ENCODE measurements at places on chromosomes 1 and 21. TPM values are rescaled to one million over a fixed set of nuclear protein-coding genes. Genes with fewer than 3 reads are reported as not detected.

GRCh38 chr1:221093903-221094791, 214.9 kb downstream of the HLX start:
- no peak for DNase-seq

EPHB2 gene
- total RNA-seq: 72.8 TPM

DNA sequence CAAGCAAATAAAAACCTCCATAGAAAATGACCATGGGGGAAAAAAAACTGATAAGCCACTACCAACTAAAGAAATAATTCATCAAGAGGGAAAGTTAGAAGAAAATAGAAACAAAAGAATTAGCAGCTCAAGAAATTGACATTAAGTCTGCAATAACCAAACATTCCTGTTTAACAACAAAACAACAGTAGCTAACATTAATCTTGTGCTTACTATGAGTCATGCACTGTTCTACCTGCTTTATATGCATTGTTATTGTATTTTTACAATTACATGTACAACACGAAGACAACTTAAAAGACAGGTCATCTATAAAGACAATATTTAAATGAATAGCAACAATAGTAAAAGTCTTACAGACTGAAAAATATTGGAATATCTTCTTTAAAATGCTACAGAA, 34.4 kb upstream of the LRRC7 start:
- no peak for DNase-seq

RBM11 gene
- 1.4 TPM for total RNA-seq

DNA sequence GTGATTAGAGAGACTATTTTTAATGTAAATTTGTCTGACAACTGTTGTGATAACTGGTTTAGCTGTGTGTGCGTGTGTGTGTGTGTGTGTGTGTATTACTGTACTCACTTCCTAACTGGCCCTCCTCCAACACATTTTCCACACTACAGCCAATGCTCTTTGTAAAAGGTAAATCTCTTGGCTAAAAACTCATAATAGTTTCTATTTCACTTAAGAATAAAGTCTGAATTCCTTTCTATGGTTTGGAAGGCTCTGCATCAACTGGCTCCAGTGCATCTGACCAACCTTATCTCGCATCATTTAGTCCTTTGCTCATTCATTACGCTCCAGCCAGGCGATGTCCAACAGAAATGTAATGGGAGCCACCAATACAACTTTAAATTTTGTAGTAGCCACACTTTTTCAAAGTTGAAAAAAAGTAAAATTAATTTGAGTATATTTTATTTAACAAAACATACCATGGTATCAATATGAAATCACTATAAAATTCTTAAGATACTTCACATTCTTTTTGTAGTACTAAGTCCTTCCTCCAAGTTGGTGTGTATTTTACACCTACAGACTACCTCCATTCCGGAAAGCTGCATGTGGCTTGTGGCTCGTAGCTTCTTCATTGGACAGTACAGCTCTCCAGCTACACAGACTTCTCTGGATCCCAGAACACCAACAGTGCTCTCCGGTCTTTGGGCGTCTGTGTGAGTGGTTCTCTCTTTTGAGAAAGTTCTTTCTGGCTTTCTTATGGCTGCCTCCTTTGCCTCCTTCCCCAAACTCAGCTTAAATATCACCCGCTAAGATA, 68.9 kb downstream of the NRIP1 start:
- DNase-seq: no peak

DNA sequence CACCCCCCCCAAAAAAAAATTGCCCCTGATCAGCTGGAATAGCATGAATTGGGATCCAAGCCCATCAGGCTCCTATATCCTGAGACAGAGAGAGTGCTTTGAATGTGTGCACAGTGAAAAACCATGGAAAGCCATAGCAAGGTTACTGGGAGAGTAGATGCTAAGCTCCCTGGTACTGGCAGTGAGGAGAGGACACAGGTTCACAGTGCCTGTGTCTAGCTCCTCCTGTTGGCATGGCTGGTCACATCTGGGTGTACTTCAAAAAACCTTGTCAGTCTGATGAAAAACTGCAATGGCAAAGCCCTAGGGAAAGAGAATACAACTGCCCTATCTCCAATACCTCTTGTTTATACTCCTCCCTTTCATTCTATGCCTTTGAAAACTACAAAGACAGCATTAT, 12.9 kb downstream of the COPA start:
- no peak for DNase-seq

DNA sequence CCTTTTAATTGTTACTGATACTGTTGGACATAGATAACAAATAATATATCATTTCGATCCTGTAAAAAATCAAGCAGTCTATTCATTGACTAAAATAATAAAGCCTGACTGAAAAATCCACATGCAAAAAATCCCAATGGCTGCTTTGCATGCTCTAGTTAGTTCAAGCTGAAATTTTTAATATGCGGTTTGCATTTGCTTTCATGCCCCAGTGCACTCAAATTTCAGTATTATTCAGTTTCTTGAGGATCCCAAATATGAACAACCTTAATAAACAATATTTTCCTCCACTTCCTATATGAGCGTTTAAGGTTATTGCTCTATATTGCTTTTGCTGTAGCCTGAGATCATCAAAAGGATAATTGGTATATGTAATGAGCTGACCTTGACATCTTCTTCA, 75.1 kb upstream of the DPH5 start:
- DNase-seq: no peak

CRYBG2 gene
- 21.5 TPM for total RNA-seq

OR2L5 gene
- total RNA-seq: not detected

- DNase-seq: no peak
These were observed 888.2 kb upstream of the CXADR start for GRCh38 chr21:16624479-16625118.

- DNase-seq: no peak
These were observed 6.3 kb downstream of the AP4B1 start for GRCh38 chr1:113898241-113898814.

LCE1E gene
- total RNA-seq: not detected

DNA sequence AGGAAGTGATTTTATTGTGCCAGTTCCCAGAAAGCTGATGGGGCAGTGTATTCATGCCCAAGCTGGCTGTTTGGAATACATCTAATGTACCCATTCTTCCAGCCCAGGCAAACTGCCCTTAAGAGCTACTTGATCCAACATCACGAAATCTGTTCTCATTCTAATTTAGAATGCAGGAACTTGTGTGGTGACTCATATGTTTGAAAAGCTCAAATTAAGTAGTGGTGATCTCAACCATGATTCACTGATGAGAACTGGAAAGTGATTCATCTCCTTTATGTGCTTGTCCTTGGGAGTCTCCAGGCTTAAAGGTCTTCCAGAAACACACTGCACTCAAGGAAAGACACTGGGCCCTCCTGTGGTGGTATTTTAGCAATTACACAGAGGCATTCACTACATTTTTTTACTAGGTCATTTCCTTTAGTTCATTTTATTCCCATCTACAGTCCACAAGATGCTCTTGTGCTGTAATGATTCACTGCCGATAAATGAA, 65.4 kb downstream of the RPE65 start:
- no peak for DNase-seq

DNA sequence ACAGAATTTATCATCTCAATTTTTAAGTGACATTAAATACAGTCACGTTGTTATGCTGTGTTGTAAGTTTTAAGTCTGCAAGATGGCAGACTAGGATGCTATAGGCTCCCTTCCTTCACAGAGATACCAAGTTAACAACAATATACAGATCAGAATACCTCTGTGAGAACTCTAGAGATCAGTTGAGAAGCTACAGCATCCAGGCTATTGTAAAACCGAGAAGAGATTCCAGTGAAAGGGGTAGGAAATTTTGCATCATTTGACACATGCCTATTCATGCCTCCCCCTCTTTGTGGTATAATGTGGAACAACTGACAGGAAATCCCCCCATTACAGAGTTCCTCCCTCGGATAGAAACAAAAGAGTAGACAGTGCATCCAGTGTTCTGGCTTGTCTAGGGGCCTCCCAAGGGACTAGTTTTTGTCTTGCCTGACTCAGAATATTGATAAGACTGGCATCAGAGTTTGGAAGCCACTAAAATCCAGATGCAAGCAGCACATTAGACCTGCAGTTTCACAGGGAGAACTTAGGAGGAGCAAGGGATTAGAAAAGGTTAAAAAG, 80.6 kb downstream of the LBR start:
- no peak for DNase-seq

- DNase-seq: no peak
These were observed 51.2 kb downstream of the EPHB2 start for GRCh38 chr1:22761821-22762220.

GRCh38 chr1:108708691-108709660, 3.7 kb upstream of the FNDC7 start:
- no peak for DNase-seq

- DNase-seq: no peak
These were observed 5.5 kb upstream of the ZRANB2 start for GRCh38 chr1:71086331-71086730.

DNA sequence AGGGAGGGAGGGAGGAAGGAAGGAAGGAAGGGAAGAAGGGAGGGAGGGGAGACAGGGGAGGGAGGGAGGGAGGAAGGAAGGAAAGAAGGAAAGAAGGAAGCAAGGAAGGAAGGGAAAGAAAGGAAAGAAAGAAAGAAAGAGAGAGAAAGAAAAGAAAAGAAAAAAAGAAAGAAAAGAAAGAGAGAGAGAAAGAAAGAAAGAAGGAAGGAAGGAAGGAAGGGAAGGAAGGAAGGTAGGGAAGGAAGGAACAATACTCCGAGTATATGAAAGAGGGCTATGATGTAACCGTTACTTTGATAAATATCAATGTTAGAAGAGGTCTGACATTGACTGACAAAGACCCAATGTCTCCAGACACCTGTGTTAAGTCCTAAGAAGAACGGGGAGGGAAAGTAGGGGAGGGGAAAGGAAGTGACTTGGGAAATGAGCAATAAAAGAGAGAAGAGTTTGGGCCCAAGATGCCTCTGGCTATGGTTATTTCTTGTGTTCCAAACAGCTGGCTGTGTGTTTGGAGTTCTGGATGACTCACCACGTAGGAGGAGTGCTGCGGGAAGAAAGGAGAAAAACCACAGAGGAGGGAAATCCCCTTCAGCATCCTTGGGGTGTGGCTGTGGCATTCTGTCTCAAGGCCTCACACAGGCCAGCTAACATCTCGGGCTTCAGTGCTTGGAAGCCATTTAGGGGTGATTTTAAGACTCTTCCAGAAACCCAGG, 37.0 kb upstream of the RXRG start:
- DNase-seq: no peak

All from left colon (tissue), 2 donors.